Epithelial cell of alveolus of lung (primary cell): ENCODE measurements at places on chromosomes 1 and 21. TPM values are rescaled to one million over a fixed set of nuclear protein-coding genes. Genes with fewer than 3 reads are reported as not detected.

The CFAP74 gene
- total RNA-seq, result not detected in 2 replicates

The IL12RB2 gene
- total RNA-seq, result not detected in 2 replicates

The PROK1 gene
- total RNA-seq, result not detected in 2 replicates

The SRRM1 gene
- 28.3 and 50.0 TPM in 2 replicates for total RNA-seq

The KRTAP26-1 gene
- not detected in 2 replicates for total RNA-seq
